ENCODE measurements at places on chromosomes 7 and 10.

DNA sequence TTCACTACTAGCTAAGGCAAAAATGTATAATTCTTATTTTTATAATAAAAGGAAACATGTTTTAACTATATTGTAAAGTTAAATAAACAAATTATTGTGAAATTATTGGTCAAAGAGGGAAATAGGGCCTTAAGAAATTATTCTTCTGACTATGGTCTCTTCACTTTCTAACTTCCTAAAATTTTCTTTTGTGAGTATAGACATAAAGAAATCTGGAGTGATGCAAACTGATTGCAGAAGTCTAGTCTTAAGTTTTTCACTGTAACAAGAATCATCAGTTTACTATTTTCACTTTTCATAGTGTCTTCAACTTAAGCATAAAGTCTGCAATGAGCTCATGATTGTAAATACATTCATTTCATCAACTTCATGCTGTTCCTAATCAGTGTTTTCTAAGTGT is 525.4 kb downstream of the TFEC start:
- DNase-seq, result no peak

DNA sequence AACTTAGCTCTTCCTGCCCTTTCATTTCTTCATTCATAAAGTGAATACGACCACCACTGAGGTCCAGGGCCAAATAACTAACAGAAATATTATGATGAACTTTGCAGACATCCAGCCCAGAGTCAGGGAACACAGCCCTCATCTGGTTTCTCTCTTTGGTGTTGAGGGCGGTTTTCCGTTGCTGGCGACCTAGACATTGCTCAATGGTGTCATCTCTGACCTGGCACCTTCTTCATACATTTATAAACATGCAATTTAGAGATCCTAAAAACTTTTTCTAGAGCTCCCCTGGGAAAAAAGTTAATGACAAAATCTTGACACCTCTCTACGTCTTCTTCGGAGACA is 324 bp upstream of the TET1 start:
- no peak for DNase-seq

GRCh38 chr10:23310404-23310803 is 34.2 kb downstream of the C10orf67 start:
- DNase-seq, result no peak

- no peak for DNase-seq
These were observed 215.6 kb upstream of the LRRN3 start for GRCh38 chr7:110875346-110875745.

GRCh38 chr10:73589563-73590126 is 1.5 kb downstream of the USP54 start:
- no peak for DNase-seq

GRCh38 chr7:114450431-114450830 is 35.8 kb downstream of the FOXP2 start:
- no peak for DNase-seq

DNA sequence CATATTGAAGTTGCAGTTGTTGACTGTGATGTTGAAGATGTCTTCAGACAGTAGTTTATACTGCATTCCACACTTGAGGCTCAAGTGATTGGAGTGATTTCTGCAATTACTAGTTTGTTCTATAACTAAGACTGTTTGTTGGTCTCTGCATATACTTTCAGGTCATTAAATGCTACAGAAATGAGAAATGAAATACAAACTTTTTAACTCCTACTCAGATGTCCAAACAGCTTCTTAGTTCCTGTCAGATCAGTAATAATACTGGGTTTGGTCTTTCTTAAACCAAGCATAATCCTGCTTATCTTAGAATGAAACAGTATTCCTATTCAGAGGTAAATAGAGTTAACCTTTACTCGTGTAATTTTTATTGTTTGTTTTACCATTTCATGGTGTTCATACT is 115.9 kb downstream of the CCNY start:
- no peak for DNase-seq

DNA sequence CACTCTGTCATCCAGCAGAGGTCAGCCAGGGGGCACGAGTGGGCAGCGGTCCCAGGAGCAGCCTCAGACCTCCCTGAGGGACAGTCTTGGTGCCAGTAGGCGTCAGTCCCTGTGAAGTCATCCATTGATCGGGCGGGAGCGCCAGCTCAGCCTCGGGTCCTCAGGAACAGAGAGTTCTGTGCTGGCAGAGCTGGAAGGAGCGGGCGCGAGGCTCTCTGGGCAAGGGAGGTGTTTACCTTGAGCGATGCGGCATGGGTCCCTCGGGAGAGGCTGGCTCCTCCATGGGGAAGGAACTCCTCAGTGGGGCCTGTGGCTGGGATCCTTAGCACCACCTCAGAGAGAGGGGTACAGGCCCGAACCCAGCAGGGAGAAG is 101.1 kb upstream of the PPIF start:
- DNase-seq, result no peak

DNA sequence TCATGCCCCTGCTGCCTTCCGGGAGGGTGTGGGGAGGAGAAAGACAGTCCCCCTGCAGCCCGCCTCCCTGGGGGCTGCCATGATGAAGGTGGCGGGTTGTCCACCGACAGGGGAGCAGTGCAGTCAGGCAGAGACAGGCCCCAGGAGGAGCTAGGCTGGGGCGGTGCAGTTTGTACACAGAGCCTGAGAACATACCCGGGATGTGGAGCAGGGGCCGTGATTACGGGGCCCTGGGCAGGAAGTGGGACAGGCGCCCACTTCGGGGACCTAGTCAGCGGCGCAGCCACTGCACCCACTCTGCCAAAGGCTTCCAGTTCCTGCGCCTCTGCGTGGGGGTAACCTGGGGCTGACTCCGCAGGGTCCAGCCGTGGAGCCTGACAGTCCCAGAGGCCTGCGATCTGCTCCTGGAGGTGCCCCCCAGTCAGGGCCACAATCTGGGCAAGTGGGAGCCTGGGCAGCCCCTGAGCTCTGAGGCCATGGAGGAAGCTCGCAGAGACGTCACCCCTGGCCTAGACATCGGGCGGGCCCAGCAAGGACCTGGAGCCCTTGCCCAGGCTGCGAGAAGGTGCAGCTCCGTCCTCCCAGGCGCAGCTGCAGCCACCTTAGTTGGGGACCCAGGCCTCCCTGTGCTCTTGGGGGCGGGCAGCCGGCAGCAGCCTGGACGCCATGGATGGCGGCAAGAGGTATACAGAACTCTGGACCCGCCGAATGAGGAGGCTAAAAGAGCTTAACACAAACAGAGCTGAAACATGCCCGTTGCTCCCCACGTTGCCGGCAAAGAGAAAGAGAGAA is 1356.8 kb downstream of the XPNPEP1 start:
- DNase-seq, result no peak

- DNase-seq, result no peak
These were observed 36.6 kb upstream of the PFKP start for GRCh38 chr10:3030765-3031164.

- DNase-seq, result no peak
These were observed 129.1 kb upstream of the PPP1R3A start for GRCh38 chr7:114047889-114048288.

DNA sequence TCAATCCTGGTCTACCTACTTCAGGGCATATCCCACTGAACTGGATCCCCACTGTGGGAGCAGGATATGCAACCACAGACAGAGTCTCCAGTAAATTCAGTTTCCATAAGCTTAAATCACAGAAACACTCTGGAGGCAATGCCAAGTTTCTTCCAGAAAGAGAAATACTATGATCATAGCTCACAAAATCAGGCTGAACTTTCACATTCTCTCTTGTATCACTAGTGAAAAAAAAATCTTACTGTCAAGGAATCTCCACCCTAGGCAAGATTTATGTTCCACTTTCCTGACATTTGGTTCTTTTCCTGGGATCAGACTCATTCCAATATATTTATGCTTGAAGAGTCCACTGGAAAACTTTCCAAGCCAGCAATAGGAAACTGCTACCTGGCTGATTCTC is 749.0 kb downstream of the SUGCT start:
- no peak for DNase-seq

- DNase-seq, result no peak
These were observed 33.2 kb upstream of the CALU start for GRCh38 chr7:128705891-128706333.

GRCh38 chr7:74292757-74293576 is 3.8 kb downstream of the CLIP2 start:
- no peak for DNase-seq

- no peak for DNase-seq
These were observed 18.6 kb downstream of the MLLT10 start for GRCh38 chr10:21552638-21553037.

GRCh38 chr10:35577926-35578617 is 27.1 kb upstream of the GJD4 start:
- no peak for DNase-seq

DNA sequence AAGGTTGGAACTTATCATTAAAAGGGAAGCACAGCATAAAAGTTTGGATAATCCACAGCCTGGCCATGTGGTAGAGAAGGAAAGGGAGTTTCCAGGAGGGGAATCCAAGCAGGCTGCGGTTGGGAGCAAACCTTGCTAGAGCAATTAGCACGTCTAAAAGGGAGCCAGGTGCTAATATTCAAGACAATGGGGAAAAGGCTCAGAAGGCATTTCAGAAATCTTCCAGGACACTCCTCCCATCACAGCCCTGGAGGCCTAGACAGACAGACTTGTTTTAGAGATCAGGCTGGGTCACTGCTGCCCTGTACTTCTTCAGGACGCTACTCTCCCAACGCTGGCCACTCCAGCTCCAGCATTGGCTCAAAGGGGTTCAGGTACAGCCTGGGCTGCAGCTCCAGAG is 96.2 kb upstream of the KAT6B start:
- DNase-seq, result no peak

DNA sequence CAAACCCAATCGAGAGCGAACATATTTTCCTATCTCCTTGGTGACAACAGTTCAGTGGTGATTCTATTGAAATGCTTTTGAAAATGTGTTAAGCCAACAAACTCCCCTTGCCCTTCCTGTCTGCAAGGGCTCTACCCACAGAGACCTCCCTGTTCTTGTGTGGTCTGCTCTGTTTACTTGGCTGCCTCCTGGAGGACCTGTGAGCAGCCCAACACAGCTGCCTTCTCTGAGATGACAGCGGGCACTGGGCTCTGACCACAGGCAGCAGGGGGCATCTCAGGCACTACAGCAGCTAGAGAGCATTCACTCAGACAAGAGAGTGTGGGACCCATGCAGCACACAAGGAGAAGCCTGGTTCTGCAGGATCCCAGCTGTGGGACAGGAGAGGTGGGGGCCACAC is 416.4 kb downstream of the TCERG1L start:
- DNase-seq, result no peak
